GM06990 (cell line): ENCODE measurements at places on chromosomes 1 and 21.

GRCh38 chr1:5940723-5941407 lies 51.4 kb downstream of the NPHP4 start:
- no peak for DNase-seq

GRCh38 chr1:54495954-54496353 lies 52.1 kb upstream of the ACOT11 start:
- DNase-seq = no peak

DNA sequence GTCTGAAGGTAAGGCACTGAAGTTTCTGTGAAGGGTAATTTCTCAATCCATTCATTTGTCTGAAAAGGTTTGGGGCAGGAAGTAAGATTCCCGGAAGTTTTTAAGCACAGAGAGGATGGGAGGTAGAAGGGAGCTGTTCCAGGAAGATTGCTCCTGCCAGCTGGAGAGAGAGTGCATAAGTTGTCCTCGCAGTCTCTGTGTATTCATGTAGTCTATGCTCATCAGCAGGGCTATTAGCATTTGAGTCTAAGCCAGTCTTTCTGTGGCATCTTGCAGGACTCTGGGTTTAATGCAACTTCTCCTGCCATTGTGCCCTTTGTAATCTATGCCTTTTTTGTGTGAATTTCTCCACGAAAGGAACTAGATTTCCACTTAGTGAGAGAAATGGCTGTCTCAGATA lies 140.8 kb upstream of the FGGY start:
- DNase-seq = no peak

- no peak for DNase-seq
These were observed 197.6 kb downstream of the CAMTA1 start for GRCh38 chr1:6982860-6983259.

- no peak for DNase-seq
These were observed 114.5 kb upstream of the KCNK2 start for GRCh38 chr1:214967865-214968575.

- no peak for DNase-seq
These were observed 37.5 kb downstream of the ZNF281 start for GRCh38 chr1:200372095-200372884.

- no peak for DNase-seq
These were observed 24.7 kb downstream of the IL23R start for GRCh38 chr1:67190942-67191341.

- DNase-seq = no peak
These were observed 3.3 kb upstream of the GUCA2A start for GRCh38 chr1:42167611-42168390.

- DNase-seq = no peak
These were observed 101.2 kb downstream of the PRDM2 start for GRCh38 chr1:13801232-13801631.

DNA sequence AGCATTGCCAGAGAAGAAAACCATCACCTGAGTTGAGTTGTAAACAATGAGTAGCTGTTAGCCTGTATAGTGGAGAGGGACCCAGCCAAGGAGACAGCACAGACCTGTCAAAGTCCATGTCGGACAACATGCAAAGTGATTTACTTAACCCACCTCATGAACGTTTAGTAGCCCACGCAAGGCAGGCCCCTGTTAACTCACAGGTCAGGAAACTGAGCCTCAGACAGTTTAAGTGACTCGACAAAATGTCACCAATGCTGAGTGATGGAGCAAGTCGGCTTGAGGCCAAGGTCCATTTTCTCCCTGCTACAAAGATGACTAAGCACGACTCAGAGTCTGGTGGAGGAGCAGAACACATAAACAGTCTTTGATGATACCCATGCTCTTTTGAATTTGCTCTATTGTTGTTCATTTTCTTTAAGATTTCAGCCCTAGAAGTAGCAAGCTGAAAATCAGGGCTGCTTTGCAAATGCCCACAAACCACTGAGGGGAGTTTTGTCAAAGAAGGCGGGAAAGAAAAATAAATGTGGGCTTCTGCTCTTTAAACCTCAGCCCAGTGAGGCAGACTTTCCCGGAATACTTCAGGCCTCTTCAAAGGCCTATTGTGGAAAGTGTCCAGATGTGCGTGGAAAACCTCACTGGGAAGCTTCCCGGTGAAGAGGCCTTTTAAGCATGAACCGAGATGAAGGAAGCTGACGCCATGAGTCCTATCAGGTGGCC lies 83.8 kb upstream of the HOOK1 start:
- no peak for DNase-seq
